ENCODE measurements at places on chromosomes 5 and 9. TPM values are rescaled to one million over a fixed set of nuclear protein-coding genes. Genes with fewer than 3 reads are reported as not detected.

GLDC gene
- 101 TPM for polyA plus RNA-seq

TOPORS gene
- 20.3 TPM for polyA plus RNA-seq

SLC34A3 gene
- polyA plus RNA-seq, result not detected

CAMLG gene
- polyA plus RNA-seq, result 25.1 TPM

GFPT2 gene
- not detected for polyA plus RNA-seq

TMEM174 gene
- polyA plus RNA-seq, result not detected

SARDH gene
- polyA plus RNA-seq, result not detected

HMMR gene
- polyA plus RNA-seq, result 120 TPM

DNA sequence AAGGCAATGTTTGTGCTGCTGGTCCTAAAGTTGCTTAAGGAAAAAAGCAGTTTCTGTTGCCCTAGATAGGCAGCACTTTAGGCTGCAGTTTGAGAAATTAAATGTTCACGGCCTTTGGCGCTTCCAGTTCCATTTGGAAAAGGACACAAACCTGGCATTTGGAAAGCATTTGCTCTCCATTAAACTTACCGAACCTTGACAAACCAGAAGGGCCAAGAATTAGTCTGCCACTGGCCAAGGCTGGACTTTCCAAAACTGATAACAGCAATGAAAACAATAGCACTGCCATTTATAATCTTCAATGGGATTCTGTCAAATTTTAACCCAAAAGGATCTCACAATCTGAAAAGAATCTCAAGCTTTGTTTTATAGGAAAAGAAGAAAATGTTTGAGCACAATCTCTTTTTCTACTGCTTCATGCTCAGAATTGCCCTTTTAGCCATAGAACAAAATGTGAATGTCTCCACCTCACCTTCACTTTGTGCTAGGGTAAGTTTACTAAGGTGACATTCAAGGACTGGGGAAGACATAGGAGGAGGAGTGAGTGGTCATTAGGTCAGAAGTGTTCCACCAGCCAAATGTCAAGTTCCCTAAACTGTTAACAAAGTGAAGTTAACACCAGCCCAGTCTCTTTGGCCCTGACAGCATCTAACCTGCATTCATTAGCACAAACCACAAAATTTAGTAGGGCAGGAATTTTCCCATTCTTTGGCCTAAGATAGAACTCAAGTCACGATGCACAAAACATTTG, 583.4 kb upstream of the DMAC1 start:
- DNase-seq, result no peak

- DNase-seq, result no peak
Observed at GRCh38 chr5:52809884-52810283, 22.2 kb downstream of the ITGA1 start.

DNA sequence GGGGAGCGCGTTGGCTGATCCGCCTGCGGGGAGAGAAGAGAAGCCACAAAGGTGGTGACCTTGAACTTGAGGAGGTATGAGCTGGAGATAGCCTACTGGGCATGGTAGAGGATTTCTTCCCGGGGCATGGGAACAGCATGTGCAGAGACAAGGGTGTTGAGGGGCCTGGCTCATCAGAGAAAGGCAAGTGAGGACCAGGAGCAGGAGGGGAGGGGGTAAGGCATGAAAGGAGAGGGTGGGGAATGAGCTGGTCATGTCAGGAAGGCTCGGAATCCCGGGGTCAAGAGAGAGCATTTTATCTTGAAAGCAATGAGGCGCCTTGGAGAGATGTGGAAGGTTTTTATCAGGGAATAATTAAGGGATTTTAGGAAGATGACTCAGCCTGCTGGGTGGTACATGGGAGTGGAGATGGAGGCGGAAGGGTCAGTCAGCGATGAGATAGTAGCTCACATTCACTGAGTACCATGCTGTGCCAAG, 121.1 kb downstream of the LHX2 start:
- DNase-seq, result no peak

DNA sequence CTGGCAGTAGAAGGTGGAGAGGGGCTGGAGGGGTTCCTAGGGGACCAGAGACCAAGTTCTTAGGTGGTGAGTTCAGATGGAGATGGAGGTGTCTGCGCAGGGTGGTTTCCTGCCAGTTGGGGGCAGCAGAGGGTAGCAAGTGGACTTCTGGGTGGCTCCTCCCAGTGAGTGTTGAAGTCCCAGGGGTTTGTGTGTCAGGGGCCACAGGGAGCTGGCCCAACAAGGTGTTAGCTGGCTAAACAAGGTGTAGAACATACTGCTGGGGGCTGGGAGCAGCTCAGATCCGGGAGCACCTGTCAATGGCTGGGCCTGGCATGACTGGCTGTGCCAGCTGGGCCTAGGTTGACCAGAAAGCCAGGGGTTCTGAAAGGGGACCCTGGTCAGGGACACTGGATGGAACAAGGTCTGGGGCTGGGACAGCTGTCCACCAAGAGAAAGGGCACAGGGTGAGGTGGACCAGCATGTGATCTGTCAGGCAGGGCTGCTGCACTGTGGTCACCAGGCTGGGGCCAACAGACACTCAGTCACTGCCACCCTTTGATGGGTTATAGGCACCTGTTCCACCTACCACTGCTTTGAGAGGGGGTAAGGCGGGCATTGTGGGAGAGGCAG, 35.6 kb downstream of the DAB2IP start:
- peak; percentile 8 for DNase-seq

GRCh38 chr5:169993485-169993790, 13.1 kb upstream of the INSYN2B start:
- no peak for DNase-seq

DNA sequence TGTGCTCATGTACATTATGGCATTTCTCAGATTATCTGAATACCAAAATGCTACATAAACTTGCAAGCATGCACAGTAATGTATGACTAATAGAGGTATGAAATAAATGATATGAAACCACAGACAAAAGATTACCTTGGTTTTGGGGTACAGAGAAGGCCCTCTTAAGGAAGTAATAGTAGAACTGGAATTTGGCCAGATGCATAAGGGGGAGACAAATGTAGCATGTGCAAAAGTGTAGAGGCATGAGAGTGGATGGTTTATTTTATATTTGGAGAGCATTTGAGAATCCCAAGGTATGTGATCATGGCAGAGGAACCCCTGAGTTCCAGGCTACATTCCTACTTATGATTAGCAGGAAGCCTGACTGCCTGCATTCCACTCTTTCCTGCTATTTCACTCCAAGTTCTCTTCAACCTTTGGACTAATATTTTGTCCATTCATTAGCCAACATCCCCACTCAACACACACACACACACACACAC, 74.2 kb downstream of the MAMDC2 start:
- DNase-seq, result no peak

DNA sequence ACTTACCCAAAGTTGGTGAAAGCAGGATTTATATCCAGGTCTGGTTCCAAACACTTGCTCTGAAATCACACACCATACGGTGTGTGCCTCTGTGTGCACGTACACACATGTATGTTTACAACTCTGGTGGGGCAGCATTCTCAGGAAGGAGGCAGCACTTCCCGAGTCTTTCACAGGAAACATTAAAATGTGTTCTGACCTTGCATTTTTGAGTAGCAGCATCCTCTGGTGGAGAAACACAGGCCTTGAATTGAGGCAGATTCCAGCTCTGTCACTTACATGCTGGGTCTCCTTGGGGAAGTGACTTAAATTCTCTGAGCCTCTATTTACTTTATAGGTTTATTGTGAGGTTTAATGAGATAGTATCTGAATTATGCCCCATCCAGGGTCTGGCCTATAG, 126.4 kb downstream of the RGS3 start:
- no peak for DNase-seq

DNA sequence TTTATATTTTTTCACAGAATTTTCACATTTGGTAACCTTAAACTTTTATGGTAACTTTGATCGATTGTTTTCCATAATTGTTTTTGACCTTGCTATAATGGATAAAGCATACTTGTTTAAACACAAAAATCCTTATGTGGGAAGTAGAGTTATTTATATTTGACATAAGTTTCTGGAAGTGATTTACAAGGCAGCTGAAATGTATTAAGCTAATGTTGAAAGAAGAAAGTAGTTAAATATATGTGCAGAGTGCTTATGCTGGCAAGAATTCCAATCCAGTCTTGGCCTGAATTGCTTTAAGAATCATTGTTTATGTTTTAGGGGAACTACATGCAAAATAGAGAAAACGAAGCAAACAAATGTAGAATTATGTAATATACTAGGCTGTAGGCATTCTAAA, 763.6 kb downstream of the TAF11L14 start:
- no peak for DNase-seq

DNA sequence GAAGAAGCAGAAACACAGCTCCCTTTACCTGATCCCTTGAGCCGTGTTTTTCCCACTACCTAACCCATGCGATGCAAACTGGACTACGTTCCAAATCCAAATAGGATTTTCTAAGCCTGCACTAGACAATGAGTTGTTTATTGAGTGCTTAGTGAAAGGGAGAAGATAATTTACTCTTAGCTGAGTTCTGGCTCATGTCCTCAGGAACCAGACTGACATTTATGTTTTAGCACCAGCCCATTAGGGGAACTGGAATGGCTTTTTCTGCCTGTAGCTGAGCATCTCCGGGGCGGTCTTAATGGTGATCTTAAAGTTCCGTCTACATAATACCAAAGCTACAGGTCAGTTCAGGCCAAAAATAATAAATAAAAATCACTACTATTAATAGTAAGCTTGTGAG, 81.5 kb downstream of the SH3TC2 start:
- DNase-seq, result no peak

GRCh38 chr5:96718635-96719077, 56.5 kb downstream of the CAST start:
- DNase-seq, result no peak

- no peak for DNase-seq
Observed at GRCh38 chr9:36796671-36797419, 224.2 kb downstream of the MELK start.

DNA sequence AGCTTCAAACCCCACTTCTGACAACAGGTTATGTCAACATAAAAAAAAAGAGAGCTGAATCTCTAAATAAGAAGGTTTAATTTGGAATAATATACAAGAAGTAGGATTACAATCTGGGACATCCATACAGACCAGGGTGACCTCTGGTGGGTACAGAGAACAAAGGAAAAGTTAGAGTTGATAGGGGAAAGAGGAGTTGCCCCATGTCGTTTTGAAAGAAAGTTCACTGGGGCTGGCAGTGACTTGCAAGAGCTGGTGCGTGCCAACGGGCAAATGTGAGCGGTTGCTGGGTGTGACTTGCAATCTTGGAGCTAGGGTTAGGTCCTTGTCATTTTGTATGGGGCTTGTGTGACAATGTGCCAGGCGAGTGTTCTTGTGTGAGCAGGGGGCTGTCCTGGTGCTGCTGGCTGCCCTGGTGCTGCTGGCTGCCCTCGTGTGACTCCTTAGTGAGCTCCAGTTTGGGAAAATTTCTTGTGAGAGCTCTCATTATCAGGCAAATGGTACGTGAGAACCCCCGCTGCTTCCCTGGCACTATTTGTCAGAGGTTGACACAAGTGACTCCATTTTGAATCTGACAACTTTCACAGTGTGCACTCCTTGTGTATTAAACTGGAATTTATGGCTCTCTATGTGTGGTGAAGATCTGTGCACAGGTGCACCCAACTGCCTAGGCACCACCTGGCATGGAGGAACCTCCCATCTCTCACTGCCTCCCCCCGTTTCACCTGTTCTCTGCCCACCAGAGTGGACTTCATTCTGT, 69.8 kb downstream of the UBE2QL1 start:
- DNase-seq, result no peak

GRCh38 chr5:101561018-101561417, 657.9 kb upstream of the ST8SIA4 start:
- no peak for DNase-seq

DNA sequence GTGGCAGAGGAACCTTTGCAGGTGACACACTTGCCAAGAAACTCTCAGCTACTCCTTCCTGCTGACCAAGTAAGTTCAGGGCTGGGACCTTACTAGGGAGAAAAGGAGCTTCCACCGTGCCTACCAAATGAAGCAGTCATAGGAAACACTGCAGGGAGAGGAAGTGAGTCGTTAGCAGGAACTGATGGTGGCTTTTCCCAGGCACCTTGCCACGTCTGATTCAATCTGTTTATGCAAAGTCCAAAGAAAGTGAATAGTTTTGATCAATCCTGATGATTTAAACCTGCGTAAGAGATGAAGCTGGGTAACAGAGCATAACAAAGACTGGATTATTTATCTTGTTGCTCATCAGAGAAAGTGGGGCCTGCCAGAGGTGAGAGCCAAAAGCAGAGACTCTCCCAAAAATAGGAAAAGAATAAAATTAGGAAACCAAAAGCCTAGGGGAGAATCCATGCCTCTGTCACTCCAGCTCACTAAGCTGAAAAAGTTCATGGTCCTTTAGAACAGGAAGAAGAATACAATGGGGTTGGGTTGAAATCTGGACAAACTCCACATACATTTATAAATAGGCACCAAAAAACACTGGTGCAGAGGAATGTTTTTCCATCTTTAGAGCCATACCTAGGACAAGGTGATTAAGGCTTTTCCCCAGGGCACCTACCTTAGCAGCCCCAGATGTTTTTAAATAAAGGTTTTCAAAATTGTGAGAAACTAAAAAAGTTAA, 9.3 kb upstream of the PFDN1 start:
- no peak for DNase-seq

- no peak for DNase-seq
Observed at GRCh38 chr9:3118081-3118480, 274.2 kb upstream of the PUM3 start.

DNA sequence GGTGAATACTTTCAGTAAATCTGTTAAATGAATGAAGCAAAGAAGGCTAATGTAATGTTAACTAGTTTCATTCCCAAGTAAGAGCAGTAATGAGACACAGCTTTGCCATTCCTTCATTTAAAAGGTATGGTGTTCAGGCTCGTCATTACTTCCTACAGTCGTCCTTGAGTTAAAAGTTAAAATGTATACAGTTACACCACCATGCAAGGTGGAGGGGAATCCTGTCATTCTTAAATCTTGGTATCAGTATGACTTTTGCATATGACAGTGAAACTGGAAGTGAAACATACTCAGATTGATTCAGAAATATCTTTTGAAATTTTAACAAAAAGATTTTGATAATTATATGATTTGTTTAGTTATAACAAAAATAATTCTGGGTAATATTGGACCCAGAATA, 25.9 kb downstream of the MTRR start:
- DNase-seq, result no peak

DNA sequence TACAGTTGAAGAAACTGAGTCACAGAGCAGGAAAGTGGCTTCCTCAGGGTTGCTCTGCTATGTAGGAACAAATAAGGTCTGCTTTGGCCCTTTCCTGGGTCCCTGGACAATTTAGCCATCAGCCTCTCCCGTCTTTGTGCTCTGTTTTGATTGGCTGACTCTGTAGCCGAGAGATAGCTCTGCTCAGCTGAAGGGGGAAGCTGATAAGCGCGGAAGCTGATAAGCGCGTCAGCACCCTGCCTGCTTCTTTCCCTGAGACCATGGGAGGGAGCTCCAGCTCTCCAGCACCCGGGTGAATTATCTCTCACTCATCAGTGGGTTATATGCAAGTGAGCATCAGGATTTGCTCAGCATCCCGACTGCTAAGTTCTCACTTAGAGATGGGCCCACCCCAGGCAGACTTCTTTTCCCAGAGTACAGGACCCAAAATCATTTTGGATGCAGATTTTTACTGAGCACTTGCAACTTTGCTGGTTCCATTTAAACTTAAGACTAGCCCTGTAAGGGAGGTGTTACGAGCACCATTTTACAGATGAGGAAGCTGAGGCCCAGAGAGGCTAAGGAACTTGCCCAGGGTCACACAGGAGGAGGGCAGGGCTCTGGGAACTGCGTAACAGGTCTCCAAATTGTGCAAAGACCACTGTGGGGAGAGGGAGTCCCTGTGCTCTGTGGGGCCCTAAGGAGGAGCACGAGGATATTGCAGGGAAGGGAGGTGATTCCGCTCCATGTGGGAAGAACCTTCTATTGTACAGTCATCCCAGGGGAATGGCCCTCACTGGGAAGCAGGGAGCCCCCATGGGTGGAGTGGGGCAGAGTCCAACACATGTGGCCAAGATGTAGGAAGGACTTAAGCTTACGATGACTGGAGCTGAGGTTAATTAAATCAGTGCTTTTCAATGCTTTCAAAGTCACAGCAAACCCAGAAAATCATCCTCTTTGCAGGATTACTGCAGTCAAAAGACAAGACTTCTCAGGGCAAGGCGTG, 83.7 kb upstream of the ORM1 start:
- DNase-seq, result no peak

Data from GM12878 (cell line).